Fibroblast of skin of right biceps (primary cell): ENCODE measurements at places on chromosomes 12 and 14.

DNA sequence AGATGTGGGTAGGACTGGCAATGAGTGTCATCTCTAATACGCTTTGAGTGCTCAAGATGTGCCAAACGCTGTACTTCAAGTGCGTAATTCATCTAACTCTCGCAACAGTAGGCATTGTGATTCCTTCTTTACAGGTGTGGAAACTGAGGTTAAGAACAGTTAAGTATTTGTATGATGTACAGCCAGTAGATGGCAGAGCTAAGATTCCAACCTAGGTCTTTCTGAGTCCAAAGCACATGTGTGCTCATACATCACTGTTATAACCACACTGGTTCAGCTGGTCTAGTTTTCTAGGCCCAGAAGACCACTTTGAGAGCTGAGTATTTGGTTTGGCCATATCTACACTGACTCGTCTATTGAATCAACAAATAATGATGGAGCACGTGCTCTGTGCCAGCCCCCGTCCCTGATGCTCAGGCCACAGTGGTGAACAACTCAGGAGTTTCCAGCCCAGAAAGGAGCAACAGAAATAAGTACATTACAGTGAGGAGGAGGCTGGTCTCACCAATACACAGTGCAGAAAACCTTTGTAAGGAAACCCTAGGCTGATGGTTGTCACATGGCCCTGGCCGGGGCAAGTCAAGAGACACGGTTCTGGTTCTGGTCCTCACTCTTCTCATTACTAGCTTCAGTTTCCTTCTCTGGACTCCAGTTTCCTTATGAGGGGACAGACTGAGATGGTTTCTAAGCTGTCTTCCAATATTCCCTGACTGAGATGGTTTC, 69.3 kb upstream of the SCN8A start:
- peak; percentile 46 for DNase-seq

GRCh38 chr12:126316411-126316810, 1251.2 kb downstream of the AACS start:
- DNase-seq, result no peak

DNA sequence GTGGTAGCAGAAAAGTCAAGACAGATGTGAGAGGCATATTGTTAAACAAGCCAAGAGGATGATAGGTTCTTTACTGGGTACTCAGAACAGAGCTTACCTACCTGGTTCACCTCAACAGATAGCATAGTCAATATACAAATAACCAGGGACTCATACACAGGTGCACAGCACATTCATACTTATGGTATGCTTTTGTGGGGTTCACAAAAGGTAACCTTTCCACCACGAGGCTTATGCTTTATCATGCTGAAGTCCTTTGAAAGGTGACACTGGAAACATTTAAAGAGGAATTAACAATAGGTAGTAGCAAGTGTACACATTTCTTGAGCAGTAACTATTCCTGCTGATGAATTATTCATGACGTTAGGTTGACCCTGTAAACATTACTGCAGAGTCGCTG, 42.2 kb upstream of the MBIP start:
- DNase-seq, result no peak

DNA sequence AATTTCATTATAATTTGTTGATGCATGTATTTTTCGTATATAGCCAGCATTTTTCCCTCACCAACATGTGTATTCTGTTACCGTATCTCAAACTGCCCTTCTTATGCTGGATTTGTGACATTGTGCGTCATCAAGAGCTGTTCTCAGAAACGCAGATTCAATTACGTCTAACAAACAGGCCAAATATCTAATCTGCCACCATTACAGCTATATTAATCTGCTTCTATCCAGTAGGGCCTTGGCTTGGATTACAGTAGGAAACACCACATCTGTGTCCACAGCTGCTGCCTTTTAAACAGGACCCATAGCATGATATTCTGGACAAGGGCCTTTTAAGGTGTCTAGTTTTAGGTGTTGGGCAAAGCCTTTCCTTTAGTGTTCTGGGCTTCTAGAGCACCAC, 140.6 kb downstream of the PDE3A start:
- no peak for DNase-seq

GRCh38 chr14:36971263-36971855, 201.0 kb downstream of the SLC25A21 start:
- DNase-seq, result no peak

- no peak for DNase-seq
These were observed 2.4 kb downstream of the EPS8 start for GRCh38 chr12:15786772-15787171.

- no peak for DNase-seq
These were observed 761 bp upstream of the NDRG2 start for GRCh38 chr14:21025371-21026273.

DNA sequence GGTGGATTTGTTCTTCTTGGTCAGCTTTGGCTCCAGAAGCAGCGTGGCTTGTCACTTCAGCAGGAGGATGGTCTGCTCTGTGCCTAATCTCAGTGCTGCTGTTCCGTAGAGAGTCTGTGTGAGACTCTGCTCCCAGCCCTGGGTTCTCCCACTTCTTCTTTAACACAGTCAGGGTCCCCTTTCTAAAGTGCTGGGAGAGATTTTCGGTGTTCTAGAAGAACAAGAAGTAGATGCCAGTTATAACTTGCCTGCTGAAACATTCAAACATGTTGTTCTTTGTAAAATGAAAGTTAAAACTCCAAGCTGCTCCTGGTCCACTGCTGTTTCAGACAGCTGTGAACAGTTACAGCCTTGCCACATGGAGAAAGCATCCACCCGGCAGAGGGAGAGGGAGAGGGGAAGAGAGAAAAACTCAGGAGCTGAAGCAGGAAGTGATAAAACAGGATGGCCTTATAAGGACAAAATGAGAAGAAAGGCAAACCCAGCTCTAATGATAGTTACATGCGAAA, 55.2 kb upstream of the CERS5 start:
- DNase-seq, result peak; percentile 92

DNA sequence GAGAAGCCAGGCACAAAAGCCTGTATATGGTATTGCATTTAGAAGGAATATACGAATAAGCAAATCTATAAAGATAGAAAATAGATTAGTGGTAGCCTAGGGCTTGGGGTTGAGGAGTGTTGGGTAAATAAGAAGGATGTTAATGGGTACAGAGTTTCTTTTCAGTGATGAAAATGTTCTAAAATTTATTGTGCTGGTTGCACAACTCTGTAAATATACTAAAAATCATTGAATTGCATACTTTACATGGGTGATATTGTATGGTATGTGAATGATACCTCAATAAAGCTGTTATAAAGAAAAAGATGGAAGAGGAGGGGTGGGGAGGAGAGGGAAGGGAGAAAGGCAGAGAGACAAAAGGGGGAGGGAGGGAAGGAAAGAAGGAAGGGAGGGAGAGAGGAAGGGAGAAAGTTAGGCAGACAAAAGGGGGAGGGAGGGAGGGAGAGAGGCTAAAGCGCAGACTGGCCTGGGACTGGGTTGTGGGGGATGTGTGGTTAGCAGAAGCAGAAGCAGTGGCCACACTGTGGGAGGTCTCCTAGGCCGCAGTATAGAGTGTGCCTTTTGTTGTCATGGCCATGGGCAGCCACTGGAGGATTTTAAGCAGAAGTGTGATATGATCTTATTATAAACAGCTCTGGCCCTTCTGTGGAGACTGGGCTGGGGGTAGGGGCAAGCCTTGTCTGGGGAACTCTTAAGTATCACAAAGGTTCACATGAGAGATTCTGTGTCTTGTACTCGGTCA, 73.6 kb upstream of the ELK3 start:
- DNase-seq, result peak; percentile 9

GRCh38 chr14:106276326-106277267, 750.2 kb downstream of the TMEM121 start:
- no peak for DNase-seq

DNA sequence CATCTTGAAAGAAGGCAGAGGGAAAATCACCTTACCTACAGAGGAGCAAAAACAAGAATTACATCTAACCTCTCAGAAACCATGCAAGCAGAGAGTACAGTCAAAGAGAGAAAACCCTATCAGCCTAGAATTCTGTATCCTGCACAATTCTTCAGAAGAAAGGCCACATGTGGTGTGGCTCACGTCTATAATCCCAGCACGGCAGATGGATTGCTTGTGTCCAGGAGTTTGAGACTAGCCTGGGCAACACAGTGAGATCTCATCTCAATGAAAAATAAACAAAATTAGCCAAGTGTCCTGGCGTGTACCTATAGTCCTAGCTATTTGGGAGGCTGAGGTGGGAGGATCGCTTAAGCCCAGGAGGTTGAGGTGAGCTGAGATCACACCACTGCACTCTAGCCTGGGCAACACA, 48.2 kb downstream of the ATF7 start:
- DNase-seq, result no peak

DNA sequence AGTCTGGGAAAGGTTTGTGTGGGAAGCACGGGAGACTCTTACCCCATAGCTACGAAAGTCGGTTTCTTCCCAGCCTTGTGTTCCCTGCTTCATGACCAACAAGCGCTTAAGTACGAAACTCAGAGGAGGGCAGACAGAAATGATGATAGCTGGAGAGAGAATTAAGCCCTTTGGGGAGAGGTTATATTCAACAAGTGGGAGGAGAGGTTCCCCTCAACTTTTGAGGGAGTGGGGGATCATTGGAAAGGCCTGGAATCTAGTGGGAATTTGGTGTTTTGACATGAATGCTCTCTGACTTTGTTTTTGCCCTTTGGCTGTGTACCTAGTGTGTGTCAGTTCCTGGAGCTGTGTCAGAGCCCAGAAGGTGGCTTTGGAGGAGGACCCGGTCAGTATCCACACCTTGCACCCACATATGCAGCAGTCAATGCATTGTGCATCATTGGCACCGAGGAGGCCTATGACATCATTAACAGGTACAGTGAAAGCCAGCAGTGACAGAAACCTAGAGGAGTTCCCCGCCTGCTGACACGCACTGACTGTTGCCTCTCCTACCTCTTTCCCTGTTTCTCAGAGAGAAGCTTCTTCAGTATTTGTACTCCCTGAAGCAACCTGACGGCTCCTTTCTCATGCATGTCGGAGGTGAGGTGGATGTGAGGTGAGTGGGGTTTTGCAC, 40.6 kb downstream of the FNTB start:
- DNase-seq, result no peak

- DNase-seq, result no peak
These were observed 9.4 kb downstream of the PTGR2 start for GRCh38 chr14:73861073-73861472.

DNA sequence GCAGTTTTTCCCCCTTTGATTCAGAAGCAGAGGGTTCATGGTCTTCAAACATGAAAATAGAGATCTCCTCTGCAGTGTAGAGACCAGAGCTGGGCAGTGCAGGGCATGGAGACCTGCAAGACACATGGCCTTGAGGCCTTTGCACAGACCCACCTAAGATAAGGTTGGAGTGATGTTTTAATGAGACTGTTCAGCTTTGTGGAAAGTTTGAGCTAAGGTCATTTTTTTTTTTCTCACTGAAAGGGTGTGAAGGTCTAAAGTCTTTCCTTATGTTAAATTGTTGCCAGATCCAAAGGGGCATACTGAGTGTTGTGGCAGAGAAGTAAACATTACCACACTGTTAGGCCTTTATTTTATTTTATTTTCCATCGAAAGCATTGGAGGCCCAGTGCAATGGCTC, 185.1 kb downstream of the MSRB3 start:
- no peak for DNase-seq

DNA sequence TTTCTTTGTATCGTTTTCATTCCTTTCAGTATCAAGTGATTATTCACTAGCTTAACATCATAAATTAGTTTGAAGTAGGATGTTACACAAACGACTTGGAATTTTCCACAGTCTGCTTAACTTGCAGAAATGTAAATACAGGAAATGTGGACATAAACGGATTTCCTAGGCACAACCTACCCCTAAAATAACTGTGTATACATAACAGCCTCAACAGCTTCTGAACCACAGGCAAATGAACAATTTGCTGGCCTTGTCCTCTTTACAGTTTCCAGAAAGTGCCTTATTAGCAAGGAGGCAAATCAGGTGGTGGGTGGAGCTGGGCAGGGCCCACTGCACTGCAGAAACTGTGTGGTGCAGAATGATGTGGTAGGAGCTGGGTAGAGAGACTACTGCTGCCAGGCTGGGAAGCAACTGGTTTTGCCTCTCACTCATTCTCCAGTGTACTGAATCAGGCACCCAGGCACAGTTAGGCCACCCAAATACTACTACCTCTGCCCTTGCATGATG, 14.1 kb downstream of the DRAM1 start:
- DNase-seq, result peak; percentile 83

- DNase-seq, result peak; percentile 64
These were observed 16.9 kb downstream of the OR6S1 start for GRCh38 chr14:20624495-20625070.

DNA sequence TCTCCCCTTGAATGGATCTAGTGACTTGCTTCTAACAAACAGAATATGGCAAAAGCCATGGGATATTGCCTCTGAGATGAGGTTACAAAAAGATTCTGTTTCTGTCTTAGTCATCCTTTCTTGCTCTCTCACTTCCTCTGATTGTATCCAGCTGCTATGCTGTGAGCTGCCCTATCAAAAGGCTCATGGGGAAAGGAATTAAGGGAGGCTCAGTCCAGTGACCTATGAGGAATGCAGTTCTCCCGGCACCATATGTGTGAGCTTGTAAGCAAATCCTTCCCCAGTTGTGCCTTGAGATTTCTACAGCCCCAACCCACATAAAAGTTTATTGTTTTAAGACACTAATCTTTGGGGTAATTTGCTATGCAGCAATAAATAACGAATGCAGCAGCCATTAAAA, 183.1 kb downstream of the KLHL28 start:
- peak; percentile 65 for DNase-seq

- DNase-seq, result peak; percentile 32
These were observed 710.7 kb upstream of the TBX3 start for GRCh38 chr12:115394496-115395220.

GRCh38 chr12:104669089-104669721, 212.5 kb downstream of the CHST11 start:
- DNase-seq, result no peak

GRCh38 chr12:92556637-92557421, 146.0 kb upstream of the PLEKHG7 start:
- DNase-seq, result no peak

GRCh38 chr12:95663525-95663924, 112.2 kb upstream of the USP44 start:
- no peak for DNase-seq

- DNase-seq, result no peak
These were observed 117.5 kb upstream of the FKBP4 start for GRCh38 chr12:2677142-2677880.

DNA sequence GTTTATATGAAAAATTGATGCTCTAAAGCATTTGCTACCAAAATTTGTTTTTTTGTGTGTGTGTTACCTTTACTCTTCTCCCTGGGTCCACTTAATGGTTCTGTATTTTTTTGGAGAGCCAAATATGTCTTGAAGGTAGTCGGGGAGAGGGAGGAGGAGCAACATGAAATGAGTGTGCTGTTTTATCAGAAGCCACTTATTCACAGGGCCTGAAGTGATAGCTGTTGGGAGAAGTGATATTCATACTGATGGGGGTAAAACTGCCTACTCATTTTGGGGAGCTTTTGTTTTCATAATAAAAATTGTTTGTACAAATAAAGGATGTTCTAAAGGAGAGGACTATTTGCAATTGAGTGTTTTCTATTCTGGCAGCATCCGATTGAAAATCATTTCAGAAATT, 29.2 kb downstream of the CRADD start:
- DNase-seq, result no peak
